ENCODE measurements at places on chromosomes 6 and 20.

DNA sequence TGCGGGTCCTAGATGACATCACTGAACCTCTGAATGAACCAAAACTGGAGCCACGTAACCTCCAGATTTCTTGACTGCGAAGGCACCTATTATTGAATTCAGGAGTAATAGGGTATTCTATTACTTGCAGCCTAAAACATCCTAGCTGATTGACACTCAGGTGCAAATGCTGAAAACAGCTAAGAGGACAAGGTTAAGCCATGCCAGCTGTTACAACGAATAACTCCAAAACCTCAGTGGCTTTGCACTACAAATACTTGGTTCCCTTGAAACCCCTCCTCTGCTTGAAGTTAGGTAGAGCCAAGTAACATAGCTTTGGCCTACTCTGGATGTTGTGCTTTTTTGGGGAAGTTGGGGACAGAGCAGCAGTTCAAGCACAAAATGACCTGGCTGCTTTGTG lies 21.0 kb upstream of the CCN5 start:
- no peak for DNase-seq

GRCh38 chr6:136720045-136720770 lies 72.1 kb downstream of the MAP3K5 start:
- DNase-seq = no peak

GRCh38 chr6:106522562-106523250 lies 106.6 kb downstream of the RTN4IP1 start:
- DNase-seq = no peak

DNA sequence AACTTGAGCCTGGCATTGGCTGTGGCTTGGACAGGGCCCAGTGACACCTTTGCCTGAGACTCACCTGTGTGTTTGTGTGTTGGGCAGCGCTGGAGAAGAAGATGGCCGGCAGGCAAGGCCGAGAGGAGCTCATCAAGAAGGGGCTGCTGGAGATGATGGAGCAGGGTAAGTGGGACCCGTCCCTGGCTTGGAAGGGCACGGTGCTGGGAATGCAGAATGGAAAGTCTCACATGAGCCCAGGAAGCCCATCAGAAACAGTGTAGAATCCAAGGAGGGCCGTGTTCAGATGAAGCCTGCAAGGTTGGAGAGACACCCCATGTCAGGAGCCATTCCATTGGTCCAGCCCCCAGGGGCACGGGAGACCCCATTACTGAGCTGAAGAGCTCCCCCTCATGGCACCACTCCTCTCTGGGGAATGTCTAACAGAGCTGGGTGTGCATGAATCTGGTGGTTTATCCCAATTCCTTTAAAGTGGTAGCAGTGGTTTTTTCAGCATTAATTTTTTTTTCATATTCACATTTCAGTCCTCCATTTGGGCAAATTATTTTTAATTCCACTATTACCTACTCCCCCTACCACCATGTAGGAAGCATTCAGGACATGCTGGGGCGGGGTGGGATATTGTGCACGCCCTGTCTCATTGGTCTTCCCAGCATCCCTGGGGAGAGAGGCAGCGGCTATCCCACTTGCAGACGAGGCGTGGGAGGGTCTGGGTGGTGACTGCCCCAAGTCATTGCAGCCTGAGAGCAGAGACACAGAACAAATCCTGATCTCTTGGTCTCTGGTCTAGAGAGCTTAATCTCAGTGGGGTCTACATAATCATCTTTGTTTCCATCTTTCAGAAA lies 143.6 kb downstream of the PHACTR3 start:
- DNase-seq = no peak

- no peak for DNase-seq
These were observed 4.0 kb upstream of the CAP2 start for GRCh38 chr6:17389274-17389847.

GRCh38 chr6:107712665-107713551 lies 111.2 kb downstream of the SCML4 start:
- DNase-seq = no peak

GRCh38 chr6:123806561-123806960 lies 2.9 kb downstream of the NKAIN2 start:
- DNase-seq = no peak
